ENCODE measurements at places on chromosomes 6 and 20.

GRCh38 chr6:30287139-30287538 lies 39.6 kb upstream of the TRIM39 start:
- no peak for DNase-seq

DNA sequence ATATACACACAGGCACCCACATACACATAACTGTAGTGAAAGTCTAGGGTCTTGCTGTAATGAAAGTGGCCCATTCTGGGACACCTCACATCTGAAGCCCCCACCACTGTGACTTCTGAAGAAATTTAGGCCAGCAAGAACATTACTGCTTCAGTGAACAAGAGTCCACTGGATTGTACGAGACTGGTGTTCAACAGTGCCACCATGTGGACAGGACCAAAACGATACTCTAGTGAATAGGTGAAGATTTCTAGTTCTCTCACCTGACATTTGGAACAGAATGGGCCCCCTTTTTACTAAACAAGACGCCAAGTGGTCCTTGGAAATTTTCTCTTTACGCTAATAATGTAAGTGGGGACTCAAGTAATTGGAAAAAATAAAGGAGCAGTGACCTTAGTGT lies 156.9 kb downstream of the MAFB start:
- DNase-seq, result peak; percentile 12

GRCh38 chr6:32637219-32637880 lies at the start of gene HLA-DQA1:
HLA-DQA1 (plus strand) TSS chr6:32637406; CDS start chr6:32637459, 53 bp downstream.
- peak; percentile 10 for DNase-seq

DNA sequence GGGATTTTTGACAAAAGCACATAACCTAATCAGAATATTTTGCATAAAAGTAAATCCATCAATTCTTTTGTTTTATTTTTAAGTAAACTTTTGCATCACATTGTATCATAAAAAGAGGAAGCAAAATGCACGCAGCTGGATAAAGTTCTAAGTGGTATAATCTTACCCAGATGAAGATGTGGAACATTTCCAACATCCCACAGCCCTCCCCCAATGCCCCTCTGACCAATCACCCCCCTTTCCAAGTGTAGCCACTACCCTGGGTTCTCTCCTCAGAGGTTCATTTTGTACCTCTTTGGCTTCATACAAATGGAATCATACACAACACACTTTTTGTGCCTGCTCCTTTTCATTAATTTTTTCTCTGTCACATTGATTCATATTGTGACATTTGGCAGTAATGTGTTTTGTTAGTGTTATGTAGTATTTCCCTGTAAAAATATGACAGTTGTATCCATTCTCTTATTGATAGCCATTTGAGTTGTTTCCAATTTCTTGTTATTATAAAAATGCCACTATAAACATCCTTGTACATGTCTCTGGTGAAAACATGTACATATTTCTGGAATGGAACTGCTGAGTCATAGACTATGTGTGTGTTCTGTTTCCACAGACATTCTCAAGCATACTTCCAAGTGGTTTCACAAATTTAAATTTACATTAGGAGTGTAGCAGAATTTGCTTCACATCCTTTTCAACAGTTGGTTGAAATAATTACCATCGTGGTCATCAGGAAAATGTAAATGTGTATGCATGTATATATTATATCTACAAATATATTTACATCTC lies 92.9 kb upstream of the SYNDIG1 start:
- peak; percentile 38 for DNase-seq

- DNase-seq, result no peak
Measured at GRCh38 chr6:4972438-4972837, 31.4 kb downstream of the RPP40 start.

DNA sequence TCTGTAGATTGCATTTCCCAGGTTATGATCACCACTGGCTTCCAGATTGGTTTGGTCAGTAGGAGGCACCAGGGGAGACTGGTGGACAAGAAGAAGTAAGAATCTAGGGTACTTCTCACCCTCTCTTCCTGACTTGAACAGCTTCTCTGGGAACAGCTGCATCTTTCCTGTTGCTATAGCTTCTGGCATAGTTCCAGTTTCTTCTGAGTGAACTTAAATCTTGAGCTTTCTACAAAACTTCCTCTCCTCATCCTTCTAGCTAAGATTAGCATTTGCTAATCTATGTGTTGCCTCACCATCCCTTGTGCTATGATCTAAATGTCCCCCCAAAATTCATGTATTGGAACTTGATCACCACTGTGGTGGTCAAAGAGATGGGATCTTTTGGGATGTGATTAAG lies 724.6 kb downstream of the UTRN start:
- DNase-seq, result peak; percentile 15

- peak; percentile 34 for DNase-seq
Measured at GRCh38 chr6:81575442-81575841, 177.0 kb downstream of the TENT5A start.

- DNase-seq, result no peak
Measured at GRCh38 chr20:63471717-63471980, 806 bp downstream of the KCNQ2 start.

GRCh38 chr20:43092386-43093088 lies 97.2 kb downstream of the PTPRT start:
- DNase-seq, result no peak

DNA sequence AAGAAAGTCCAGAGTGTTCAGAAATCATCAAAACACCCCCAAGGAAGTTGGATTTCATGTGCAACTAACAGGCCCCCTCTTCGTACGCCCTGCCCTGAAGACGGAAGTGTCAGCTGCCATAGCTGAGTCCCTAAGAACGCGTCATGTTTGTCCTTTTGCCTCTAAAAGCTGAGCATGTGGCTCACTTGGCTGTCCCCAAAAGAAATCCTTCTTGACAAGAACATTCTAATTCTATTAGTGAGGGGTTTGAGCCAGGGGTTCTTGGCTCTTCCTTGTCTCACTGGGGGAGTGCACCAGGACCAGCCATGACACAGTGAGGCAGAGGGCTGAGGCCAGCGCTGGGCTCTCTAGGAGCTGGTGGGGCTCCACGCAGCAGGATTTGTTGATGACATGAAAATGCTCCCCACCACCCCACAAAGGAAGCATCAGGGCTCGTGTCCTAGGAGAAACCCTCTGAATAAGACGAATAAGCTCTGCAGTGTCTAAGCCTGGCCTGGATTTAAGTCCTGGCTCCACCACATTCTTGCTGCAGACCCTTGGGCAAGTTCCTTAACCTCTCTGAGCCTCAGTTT lies 20.0 kb upstream of the SPO11 start:
- no peak for DNase-seq

- no peak for DNase-seq
Measured at GRCh38 chr6:52516269-52516668, 60.6 kb downstream of the TRAM2 start.

GRCh38 chr6:97717086-97717485 lies 434.1 kb upstream of the MMS22L start:
- no peak for DNase-seq

- no peak for DNase-seq
Measured at GRCh38 chr6:69771158-69771906, 25.5 kb downstream of the LMBRD1 start.

All from iris pigment epithelial cell (primary cell).